Activated T-helper 1 cell treated with anti-CD3 and anti-CD28 coated beads, Interleukin-2, amount 50 U/mL, for 16 hours (primary cell): ENCODE measurements at places on chromosomes 2 and 18.

GRCh38 chr2:66490588-66491001 lies 55.7 kb downstream of the MEIS1 start:
- no peak for DNase-seq

DNA sequence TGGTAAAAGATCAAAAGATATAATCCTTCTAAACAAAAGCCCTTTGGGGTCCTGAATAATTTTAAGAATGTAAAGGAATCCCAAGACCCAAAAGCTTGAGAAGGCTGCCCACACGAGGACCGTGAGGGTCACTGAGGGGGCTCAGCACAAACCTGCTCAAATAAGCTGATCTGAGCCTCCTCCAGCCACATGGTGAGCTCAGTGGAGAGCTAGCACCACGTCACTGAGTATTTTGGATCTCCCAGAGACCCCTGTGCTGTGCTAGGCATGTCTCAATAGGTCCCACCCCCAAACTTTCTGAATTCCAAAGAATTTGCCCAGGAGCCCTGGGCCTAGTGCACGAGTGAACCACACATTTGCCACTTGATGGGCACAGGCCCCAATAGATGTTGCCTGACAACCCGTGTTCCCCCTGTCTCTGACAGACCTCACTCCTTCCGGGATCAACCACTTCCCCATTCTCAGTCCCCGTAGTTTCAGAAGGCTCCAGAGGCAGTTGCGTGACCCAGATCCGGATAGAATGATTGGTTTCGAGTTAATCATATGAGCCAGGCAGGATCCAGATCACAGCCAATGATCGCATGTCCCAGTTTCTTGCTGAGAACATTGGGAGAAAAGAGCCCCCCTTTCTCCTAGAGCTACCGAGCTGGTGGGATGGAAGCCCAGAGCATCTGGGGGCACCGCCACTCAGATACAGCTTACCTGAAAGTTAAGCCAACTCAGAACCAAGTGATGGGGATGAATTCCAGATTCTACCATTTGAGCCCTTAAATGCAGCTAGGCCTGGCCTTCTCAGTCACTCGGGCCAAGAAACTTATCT lies 203.8 kb downstream of the TNS1 start:
- DNase-seq, result no peak

GRCh38 chr18:36543030-36543429 lies 245.5 kb downstream of the FHOD3 start:
- no peak for DNase-seq

DNA sequence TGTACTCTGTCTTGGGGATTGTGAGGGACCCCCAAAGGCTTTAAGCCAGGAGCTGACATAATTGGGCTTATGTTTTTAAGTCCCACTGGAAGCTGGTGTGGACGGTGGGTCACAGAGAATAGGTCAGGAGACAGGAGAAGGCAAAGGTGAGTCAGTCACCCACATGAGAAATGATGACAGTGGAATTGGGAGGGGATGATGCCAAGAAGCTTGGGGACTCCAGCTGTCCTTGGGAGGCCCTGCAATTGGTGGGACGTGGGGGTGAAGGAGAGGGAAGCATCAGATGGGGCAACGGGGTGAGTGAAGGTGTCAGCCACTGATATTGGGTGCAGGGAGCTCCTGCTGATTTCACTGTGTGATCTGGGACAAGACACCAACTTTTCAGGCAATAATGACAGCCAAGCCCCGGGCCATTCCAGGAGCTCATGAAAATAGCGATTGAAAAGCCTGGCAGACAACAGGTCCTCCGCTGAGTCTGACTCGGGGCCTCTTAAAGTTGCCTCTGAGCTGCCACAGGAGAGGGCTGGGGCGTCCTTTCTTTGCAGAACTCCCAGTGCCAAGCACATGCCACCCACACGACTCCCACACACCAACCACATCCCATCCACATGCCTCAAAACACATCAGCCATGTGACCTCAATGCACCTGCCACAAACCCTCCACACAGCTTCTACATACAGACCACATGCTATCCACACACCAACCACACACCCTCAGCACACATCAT lies 13.4 kb downstream of the TNS1 start:
- no peak for DNase-seq
